ENCODE measurements at places on chromosomes 7 and 10.

DNA sequence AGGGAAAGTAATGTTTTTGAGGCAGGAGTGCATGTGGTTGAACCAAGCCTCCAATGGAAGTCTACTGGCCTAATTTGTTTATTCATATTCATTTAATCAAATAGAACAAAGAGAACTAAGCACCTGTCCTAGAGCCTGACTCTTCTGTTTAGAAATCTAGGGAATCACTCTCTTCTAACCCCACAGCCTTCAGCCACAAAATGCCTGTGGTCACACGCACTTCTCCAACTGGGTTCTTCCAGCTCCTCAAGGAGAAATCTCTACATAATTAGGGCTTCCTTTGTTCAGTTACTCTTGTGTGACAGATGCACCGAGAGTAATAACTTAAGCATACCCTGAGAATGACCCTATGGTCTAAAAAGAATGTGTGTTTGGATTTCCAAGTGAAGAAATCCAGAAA lies 133.7 kb upstream of the NAMPT start:
- DNase-seq = no peak

GRCh38 chr10:4909118-4909517 lies 54.1 kb upstream of the AKR1C1 start:
- no peak for DNase-seq

DNA sequence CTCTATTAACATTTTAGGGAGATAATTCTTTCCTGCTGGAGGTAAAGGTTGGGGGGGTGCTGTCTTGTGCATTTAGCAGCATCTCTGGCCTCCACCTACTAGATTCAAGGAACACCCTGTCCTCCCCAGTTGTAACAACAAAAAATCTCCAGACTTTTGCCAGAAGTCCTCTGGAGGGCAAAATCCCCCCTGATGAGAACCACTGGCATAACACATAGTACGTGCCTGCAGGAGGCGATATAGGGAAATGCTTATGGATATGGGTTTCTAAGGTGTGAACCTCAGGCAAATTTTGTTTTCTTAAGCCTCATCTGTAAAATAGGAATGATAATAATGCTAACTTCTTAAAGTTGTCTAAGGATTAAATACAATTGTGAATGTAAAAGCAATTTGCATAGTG lies 2.9 kb upstream of the OSBPL3 start:
- DNase-seq = no peak

GRCh38 chr10:58107506-58107905 lies 160.2 kb downstream of the IPMK start:
- no peak for DNase-seq

GRCh38 chr7:41051535-41051934 lies 651.4 kb downstream of the INHBA start:
- no peak for DNase-seq

DNA sequence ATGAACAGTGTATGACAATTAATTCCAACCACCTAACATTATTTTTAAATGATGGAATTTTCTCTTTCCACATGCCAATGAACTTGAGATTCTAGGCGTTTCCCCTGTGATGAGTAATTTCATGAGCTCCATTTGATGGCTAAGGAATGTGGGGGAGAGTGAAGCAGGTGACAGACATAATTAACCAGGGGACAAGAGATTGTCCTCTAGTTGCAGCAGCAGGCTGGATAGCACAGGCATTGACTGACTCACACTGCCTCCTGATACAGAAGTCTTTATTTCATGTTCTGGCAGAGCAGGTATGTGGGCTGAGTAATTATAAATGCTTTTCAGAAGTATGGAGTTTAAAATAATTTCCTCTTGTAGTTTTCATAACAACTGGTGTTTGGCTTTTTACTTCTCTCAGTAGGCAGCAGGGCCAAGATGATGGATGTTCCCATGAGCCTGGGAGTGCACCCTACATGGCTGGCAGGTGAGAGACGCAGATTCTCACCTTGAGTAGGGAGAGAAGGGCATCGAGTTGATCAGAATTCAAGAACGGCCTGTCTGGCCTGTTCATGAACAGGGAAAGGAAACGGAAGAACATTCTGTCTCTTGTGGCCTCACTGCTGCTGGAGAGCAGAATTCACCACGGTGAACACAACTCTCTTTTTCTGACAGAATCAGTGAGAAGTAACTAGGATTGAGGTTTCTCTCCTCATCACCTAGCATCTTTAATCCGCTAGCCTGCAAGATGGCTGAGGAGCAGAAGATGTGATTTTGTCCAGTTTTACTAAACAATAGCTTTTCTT lies 118.8 kb downstream of the AOAH start:
- DNase-seq = no peak

DNA sequence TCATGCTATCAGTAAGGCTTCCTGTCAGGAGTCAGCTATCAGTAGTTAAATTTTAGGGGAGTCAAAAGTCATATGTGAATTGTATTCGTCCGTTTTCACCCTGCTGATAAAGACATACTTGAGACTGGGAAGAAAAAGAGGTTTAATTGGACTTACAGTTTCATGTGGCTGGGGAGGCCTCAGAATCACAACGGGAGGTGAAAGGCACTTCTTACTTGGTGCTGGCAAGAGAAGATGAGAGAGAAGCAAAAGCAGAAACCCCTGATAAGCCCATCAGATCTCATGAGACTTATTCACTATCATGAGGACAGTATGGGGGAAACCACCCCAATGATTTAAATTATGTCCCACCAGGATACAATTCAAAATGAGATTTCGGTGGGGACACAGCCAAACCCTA lies 47.1 kb downstream of the KLF6 start:
- no peak for DNase-seq

DNA sequence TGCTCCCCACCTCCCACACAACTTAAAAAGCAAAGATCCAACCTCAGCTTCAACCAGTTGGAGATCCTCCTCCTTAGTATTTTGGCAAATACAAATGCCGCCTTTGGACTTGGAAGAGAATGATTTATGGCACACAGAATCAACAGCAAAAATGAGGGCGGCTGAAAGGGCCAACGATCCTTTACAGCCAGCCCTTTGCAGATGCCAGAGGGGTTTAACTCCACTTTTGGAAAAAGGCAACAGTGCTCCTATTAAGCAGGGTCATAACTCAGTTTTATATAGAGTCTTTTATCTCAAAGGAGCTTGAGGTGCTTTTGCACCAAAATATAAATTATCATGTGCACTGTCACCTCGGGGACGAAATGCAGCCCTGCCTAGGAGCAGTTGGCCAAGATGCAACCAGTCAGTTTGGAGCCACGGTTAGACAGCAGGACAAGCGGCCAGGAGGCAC lies 56.7 kb upstream of the JCAD start:
- no peak for DNase-seq

DNA sequence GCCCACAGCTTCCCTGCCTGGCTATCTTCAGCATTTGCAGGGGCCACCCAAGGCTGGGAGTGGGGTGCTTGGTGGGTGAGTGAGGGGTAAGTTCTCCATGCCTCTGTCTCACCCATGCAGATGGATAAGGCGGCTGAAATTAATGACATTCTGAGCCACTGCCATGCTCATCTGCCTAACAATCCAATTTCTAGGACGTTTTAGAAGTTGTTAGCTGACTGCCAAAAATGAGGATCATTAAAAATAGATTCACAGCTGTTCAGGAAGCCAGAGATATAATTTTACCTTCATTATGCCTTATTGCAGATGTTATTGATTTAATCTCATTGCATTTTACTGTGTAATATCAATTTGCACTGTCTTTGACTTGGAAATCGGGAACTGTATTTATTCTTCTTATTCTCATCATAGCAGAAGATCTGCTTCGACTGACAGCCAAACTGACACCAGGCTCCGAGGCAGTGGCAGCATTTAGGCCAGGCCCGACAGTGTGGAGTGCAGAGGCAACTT lies 334.4 kb upstream of the NPVF start:
- DNase-seq = no peak

DNA sequence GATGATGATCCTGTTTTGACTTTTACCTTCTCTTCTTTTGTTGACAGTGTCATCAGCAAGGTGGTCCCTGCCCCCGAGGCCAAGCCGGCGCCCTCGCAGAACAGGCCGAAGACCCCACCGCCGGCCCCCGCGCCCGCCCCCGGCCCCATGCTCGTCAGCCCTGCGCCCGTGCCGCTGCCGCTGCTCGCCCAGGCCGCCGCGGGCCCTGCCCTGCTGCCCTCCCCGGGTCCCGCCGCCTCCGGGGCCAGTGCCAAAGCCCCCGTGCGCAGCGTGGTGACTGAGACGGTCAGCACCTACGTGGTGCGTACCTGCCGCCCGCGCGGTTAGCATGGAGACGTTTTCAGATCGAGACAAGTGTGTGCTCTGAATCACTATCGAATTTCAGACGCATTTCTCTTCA lies 45.5 kb upstream of the GATA3 start:
- DNase-seq = no peak

GRCh38 chr7:100493476-100494264 lies 9.9 kb downstream of the NYAP1 start:
- DNase-seq = no peak

GRCh38 chr10:20207653-20208052 lies 391.4 kb downstream of the PLXDC2 start:
- DNase-seq = no peak

- no peak for DNase-seq
Observed at GRCh38 chr10:132326925-132327324, 5.1 kb upstream of the LRRC27 start.

DNA sequence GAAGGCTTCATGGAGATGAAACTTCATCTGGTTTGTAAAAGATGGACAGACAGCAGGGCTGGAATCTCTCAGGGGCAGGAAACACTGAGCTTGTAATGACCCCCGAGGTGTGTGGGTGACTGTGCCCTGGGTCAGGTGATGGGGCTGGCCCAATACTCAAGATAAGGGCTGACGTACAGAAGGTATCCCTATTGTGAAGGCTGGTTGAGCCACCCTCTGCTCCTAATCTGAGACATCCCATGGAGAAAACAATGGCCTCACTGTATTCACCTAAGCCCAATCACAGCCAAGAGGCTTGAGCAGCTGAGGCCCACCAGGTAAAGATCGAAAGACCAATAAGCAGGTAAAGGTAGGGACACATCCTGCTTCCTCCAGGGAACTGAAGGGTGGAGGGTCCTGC lies 34.8 kb upstream of the NUB1 start:
- DNase-seq = no peak

- no peak for DNase-seq
Observed at GRCh38 chr10:6102128-6102527, 13.3 kb downstream of the RBM17 start.

GRCh38 chr7:130201796-130202195 lies 3.4 kb downstream of the TMEM209 start:
- no peak for DNase-seq

- no peak for DNase-seq
Observed at GRCh38 chr10:96301616-96302015, 2.6 kb upstream of the DNTT start.

DNA sequence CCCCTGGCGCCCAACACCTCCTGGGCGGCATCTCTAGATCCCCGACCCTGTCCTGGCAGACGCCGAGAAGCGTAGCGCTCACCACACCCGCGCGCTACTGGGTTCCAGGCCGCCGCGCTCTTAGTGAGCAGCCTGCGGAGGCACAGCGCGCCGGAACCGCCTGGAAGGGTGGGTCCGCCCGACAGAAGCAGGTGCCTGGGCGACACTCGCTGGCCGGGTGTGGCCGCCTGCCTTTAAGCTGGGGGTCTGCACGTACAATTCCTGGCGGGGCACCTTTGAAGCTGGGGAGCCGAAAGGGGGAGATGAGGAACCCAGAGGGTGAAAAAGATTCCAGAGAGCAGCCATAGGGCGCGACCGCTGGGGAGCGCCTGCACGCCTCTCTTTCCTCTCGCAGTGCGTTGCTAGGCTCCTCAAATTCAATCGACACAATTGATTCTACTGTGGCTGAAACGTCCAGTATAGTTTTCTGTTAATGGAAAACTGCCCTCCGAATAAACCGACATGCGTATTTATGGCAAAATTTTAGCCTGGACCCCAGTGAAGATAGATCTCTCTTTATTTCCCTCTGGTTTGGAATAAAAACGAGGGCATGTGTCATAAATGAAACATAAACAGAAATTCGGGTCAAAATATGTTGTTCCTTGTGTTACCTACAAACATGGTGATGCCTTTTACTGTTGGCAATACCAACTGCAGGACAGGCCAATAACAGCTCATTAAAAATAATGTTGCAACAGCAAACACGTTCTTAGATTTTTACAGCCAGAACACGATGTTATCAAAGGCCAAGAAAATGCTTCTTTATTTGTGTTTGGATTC lies 4.6 kb downstream of the HMX3 start:
- no peak for DNase-seq

GRCh38 chr10:34854147-34854601 lies 39.1 kb upstream of the PARD3 start:
- no peak for DNase-seq

DNA sequence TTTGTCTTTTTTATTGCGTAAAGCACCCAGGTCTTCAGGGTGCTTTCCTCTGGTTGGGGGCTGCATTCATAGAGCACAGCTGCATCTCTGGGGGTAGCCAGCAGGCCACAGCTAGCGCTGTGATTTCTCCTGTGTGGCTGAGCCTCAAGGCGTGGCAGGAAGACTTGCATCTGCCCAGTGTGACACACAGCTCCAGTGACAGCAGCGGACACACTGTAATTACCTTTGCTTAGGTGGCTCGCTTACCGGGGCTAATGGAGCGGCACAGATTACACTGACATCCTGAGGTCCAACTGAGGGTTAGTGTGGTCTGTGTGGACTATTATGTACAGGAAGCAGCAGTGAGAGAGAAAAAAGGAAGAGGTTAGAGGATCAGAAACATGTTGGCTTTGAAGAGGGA lies 27.1 kb downstream of the ABCB4 start:
- DNase-seq = no peak

DNA sequence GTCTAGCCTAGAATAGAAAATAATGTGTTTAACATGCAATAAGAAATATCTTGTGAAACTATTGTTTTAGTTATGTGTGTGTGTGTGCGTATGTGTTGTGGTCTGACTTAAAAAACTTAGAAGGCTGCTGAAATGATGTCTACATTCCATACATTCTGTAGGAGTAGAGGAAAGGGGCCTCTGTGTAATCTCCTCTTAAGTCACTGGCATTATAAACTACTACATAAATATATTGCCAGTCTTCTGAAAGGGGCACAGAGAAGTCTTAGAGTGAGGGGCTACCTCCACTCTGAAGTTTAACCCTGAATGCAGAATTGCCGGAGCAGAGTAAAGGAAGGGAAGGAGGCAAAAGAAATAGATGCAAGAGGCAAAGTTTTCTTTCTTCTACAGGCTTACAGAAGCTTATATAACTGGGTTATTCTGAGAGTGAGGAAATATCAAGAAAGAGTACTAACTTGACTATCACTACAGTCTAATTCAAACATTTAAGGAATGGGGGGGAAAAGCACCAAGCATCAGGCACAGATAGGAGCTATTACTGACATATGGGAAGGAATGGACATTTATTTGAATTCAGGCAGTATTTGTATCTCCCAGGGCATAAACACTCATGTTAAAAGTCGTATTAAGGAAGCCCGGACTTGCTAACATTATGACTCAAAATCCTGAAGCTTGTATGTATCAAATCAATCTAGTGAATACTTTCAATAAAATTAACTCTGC lies 75.7 kb downstream of the DNAJC1 start:
- no peak for DNase-seq

GRCh38 chr7:44563171-44563679 lies 10.5 kb downstream of the DDX56 start:
- no peak for DNase-seq

DNA sequence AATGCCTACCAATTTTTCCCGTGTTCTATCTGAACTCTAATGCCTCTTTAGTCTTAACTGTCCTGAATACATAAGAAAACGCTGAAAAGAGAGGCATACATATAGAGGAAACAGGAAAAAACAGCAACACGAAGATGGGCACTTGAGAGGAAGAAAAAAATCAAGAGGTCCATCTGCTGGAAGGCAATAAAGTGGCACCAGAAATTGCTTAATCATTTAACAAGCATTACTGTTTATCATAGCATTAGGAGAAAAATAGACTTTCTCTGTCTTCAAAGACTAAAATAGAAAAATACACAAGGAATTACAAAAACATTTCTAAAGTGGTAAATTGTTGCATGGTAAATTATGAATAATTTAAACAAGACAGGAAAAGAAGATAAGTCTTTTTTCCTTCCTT lies 35.0 kb downstream of the NSUN6 start:
- DNase-seq = no peak

All from neural crest cell (in vitro differentiated cells).